ENCODE measurements at places on chromosomes 11 and 22.
A peak's percentile ranks its signal among the peaks of the same experiment; 100 is the strongest.

- DNase-seq = no peak
Measured at GRCh38 chr11:68259122-68259959, 12.4 kb downstream of the C11orf24 start.

DNA sequence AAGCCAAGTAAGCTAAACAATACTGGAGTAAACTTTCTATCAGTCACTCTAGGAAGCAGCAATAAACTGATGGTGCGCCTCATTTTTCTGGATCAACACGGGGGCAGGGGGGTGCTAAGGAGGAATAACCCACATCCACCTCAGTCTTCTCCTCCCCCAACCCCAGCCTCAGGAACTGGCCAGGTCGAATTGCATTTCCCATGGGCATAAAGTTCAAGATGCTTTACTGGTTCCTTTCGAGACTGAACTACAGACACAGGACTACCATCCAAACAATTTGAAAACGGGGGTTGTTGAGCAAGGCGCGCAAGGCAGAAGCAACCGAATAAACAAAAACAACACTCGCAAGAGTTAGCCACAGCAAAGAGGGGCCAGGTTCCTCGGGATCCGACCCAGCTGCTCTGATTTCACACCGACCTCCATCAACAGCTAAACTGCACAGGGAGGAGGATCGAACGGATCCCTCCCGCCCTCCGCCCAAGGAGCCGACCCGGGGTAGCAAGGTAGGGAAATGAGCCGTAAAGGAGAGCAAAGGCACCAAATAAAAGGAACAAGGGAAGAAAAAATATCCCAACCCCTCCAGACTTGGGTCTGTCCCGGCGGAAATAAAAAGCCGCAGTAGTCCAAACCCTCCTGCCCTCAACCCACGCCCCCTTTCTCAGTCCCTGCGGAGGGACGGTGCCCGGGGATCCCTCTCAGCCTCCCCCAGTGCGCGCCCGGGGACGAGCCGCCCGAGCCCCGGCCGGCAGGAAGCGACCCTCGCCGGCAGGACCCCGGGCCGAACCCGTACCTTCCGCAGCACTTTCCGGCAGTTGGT lies 801 bp downstream of the SESN3 start:
- peak; percentile 16 for DNase-seq

DNA sequence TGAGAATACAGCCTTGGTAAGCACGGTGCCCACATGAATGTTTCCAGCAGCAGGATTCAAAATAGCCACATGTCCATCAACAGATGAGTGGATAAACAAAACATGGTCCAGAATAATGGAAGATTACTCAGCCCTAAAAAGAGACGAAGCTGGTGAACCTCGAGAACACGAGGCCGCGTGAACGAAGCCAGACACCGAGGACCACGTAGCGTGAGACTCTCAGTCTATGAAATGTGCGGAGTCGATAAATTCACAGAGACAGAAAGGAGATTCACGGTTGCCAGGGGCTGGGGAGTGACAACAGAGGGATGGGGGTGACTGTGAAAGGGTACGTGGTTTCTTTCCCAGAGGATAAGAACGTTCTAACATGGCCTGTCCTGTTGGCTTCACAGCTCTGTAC lies 2.9 kb upstream of the ASCL2 start:
- no peak for DNase-seq

DNA sequence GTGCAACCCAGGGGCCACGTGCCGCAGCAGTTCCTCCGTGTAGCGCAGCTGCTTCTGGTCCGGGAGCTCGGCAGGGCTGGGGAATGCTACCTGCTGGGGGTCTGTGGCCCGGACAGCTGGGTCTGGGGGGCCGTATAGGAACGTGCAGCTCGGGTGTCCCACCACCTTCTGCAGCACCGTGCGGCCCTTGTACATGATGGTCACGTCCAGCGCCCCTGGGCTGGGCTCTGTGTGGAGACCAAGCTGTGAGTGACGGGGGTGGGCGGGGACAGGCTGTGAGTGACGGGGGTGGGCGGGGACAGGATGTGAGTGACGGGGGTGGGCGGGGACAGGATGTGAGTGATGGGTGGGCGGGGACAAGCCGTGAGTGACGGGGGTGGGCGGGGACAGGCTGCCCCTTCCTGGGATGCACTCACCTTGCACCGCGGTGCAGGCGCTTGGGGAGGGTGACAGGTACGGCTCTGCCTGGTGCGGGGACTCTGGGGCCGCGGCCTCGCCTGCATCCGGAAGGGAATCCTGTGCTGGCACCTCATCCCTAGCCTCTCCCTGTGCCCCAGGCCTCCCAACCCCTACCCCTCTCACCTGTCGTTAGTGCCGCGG lies 2.3 kb downstream of the IRF7 start:
- no peak for DNase-seq

GRCh38 chr22:28185130-28185529 lies 266.1 kb upstream of the PITPNB start:
- no peak for DNase-seq

DNA sequence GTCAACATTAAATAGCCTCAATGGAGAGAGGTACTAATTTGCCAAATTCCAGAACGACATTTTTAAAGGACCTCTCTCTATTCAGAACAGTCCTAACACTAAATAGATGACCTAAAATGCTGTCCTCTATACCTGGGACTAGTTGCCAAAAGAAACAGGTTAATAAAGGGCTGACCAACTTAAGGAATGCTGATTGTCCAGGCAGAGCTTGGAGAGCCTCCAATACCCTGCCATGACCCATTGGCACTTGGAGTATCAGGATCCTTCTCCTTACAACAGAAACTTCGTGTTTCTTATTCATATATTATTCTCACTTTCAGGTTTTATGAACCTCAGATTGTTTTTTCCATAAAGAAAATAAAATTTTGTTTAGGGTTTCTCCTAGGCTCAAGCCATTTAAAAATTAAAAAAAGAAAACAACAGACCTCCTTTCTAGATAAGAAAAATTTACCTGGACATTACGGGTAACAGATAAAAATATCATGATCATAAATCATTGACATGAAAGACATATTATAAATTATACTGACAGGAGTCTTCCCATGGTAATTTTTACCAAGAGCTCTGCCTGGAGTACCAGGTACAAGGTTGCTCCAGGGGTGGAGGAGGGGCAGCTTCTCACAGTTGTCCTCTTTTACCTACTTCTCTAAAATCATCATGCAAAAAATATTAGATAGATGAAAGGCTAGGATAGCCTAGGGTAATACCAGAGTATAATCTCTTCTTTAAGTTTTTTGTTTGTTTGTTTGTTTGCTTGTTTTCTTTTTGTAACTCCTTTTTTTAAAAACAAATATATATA lies 2.0 kb downstream of the LRRC4C start:
- DNase-seq = no peak

DNA sequence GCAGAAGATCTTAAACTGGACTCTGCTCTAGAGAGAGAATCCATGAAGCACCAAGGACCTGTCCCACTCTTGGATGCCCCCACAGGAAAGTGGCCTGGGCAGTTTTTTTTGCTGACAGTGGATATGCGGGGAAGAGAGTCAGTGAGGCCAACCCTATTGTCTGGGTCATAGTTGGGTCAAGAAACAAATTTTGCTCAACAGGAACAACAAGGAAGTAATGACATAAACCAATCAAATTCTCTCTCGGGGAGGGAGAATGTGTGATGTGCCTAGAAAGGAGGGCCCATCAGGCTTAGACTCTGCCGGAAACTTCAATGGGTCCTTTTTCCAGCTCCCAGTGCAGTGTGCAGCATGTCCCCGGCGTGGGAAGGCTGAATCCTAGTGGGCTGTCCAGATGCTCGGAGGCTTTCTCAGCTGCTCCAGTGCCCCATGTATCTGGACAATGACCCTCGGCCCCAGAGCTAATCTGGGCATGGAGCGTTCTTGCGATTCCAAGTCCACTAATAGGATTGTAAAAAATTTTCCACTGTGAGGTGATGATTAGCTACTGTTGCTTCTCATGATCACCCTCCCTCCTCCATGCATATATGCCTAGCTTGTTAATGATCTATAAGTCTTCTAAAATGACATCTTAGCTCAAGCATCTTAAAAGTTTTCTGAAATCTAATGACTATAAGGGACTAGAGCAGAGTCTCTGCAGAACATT lies 101.0 kb downstream of the SNX19 start:
- DNase-seq = no peak

GRCh38 chr11:104402812-104403521 lies 239.0 kb upstream of the PDGFD start:
- DNase-seq = peak; percentile 71

- no peak for DNase-seq
Measured at GRCh38 chr11:471468-472145, 21.5 kb downstream of the PTDSS2 start.

DNA sequence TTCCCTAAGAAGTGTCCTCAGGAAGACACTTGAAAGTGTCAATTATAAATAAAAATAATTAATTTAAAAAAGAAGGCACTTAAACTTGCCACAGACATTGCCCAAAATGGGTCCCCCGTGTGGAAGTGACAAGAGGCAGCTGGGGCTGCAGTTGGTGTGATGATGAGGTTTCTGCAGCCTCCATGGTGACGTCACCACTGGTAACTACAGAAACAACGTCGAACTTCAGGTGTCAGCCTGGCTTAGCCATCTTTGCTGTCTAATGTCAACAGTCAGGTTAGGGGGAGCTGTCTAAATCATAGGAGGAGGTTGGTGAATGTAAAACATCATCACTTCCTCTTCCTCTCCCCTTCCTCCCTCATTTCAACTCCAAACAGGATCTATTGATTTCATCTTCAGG lies 328.6 kb downstream of the MN1 start:
- DNase-seq = no peak

DNA sequence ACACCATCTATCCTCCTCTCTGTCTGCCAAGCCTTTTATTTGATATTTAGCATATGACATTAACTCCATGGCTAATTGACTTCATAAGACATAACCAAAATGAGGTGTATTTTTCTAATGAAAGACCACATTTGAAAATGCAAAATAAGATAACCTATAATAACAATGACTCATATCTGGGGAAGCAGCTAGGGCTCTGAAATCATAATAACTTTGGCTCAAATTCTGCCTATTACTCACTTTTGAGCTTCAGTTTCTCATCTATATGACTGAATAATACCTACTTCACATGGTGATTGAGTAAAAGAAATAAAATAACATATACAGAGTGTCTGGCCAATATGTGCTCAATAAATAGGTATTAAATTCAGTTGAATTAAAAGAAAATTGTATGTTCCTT lies 1419.8 kb upstream of the TENM4 start:
- no peak for DNase-seq

DNA sequence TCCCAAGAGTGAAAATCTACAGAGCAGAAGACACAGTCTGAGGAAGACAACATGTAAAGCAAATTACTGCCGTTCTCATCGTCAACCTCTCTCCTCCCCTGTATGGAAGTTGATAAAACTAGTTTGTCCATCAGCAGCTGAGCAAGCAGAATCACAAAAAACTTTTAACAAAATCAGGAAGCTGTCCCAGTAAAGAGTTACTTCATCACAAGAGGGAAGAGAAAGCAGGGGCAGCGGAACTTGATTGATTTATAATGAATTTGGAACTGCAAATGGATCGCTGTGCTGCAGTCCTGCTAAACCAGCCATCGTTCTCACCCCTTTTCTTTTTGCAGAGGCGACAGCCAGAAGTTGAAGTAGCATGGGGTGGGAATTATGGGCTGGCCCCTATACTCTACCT lies 13.7 kb upstream of the UCP3 start:
- DNase-seq = no peak

DNA sequence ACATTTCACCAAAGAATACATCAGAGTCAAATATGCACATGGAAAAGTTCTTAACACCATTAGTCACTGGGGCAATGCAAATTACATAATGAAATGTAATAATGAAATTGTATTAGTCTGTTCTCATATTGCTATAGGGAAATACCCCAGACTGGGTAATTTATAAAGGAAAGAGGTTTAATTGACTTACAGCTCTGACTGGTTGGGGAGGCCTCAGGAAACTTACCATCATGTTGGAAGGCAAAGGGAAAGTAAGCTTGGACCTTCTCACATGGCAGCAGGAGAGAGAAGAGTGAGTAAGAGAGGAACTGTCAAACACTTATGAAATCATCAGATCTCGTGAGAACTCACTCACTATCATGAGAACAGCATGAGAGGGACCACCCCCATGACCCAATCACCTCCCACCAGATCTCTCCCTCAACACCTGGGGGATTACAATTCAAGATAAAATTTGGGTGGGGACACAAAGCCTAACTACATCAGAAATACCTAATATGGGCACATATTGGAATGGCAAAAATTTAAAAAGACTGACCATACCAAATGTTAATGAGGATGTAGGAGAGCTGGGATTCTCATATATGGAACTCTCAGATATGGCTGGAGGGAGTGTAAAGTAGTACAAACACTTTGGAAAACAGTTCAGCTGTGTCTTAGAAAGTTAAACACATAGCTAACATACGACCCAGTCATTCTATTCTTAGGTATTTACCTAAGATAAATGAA lies 65.1 kb upstream of the CD44 start:
- no peak for DNase-seq

DNA sequence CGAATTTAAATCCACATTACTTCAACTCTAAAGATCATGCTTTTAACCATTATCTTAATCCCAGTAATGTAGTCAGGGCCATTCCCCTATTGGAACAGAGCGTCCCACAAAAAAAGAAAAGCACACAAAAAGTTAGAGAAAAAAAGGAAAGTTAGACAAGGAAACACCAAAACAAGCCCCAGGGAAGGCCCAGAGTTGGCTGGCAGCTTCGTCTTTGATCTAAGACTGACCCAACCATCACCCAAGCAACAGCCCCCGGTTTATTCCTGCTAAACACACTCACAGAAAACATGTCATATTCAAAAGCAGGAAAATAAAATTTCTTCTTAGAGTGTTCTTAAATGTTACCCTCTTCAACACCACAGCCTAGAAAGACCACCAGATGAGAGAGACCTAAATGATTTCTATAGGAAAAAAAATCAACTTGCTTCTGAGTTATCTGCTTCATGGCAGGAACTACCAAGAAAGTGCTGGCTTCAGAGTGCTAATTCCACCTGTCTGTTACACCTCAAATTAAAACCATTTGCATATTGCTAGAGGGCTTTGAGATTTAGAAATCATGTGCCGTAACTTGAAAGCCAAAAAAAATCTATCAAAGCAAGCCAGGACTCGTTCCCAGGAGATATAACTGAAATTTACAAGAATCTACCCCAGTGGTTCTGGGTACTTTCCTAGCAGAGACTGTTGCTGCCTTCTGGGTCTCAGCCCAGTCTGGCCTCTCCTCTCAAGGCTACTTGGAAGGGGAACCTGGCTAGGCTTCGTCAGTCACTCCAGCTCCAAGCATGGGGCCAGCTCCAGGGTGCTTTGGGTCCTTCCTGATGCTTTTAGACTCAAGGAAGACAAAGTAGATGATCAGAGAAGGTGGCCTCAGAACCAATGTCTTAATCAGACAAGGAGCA lies 31.2 kb downstream of the POU2AF3 start:
- no peak for DNase-seq

- DNase-seq = no peak
Measured at GRCh38 chr22:33456511-33456910, 398.3 kb upstream of the SYN3 start.

DNA sequence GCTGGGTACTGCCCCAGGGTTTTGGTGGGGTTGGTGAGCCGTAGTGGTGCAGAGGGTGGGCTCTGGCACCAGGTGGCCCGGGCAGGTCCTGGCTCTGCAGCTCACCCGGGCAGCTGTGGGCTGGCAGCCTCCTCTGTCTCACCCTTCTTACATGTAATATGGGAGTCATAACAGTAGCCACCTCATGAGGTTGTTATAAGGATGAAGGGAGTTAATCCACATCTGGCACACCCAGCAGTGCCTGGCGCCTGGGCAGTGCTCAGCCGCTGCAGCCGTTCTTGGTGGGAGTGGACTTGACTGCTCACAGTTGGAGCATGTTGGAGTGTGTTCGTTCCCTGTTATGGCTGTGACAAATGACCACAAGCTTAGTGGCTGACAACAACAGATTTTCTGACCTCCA lies 28.7 kb downstream of the IGHMBP2 start:
- no peak for DNase-seq

GRCh38 chr11:128890216-128890542 lies 977 bp upstream of the KCNJ5 start:
- DNase-seq = no peak

Data from AML-193 (cell line).